CD4-positive, alpha-beta T cell treated with Interleukin-15 for 1 hour (primary cell): ENCODE measurements at places on chromosomes 6 and 20.

DNA sequence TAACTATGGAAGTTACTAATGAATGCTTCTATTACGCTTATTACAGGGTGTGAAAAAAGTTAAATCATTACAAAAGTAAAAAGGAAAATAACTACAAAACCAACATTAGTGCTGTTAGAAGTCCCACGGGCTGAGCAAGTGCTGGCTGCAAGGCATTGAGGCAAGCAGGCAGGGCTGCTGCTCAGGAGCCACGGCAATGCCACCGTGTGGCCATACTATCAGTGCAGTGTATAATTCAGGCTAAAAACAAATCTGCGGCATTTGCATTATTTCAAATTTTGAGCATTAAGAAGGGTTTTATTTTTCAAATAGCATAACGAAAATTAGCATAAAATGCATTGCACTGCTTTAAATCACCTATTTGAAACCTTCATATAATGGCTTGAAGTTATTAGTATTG is 17.1 kb downstream of the IFNGR1 start:
- no peak for DNase-seq

GRCh38 chr20:6108330-6108729 is 14.5 kb downstream of the FERMT1 start:
- DNase-seq, result no peak

- DNase-seq, result no peak
Observed at GRCh38 chr20:21821358-21821757, 115.9 kb downstream of the PAX1 start.

DNA sequence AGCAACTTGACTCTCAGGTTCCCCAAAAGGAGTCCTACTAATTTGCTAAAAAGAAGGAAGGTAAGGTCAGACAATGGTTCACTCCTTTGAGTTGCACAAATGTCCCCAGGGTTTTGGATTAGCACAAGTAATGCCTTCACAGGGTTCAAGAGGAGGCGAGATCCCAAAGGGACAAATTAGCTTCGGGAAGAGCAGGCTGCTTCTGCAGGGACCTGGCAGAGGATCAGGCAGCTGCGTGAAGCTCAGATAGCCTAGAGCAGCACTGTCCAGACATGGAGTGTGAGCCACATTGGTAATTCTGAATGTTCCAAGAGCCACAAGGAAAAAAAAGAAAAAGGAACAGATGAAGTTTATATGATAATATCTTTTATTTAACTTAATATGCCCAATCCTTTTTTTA is 115.4 kb downstream of the CFAP61 start:
- no peak for DNase-seq

- DNase-seq, result no peak
Observed at GRCh38 chr20:2800521-2801285, at the start of gene CPXM1. CPXM1 (minus strand) TSS chr20:2800627; CDS start chr20:2800572, 55 bp downstream.

- DNase-seq, result no peak
Observed at GRCh38 chr6:159831373-159831679, 31.2 kb downstream of the PNLDC1 start.

GRCh38 chr6:50128420-50129005 is 78.8 kb upstream of the DEFB112 start:
- no peak for DNase-seq
